ENCODE measurements at places on chromosomes 4 and X. TPM values are rescaled to one million over a fixed set of nuclear protein-coding genes. Genes with fewer than 3 reads are reported as not detected.

Gene THAP6
- polyA plus RNA-seq = 39.9 TPM

Gene BBS12
- 4.8 TPM for polyA plus RNA-seq

Gene MCF2
- 0.07 TPM for polyA plus RNA-seq

Gene CBR4
- polyA plus RNA-seq = 31.6 TPM

Gene GASK1B
- 15.4 TPM for polyA plus RNA-seq

Gene SLC30A9
- polyA plus RNA-seq = 99.7 TPM

Gene CT47A1
- polyA plus RNA-seq = not detected

Gene PLAC1
- 0.46 TPM for polyA plus RNA-seq

Gene DUX4
- not detected for polyA plus RNA-seq

Gene PRRG1
- 14.5 TPM for polyA plus RNA-seq

Gene ADGRL3
- polyA plus RNA-seq = 20.6 TPM

Gene VEGFC
- polyA plus RNA-seq = 35.6 TPM

DNA sequence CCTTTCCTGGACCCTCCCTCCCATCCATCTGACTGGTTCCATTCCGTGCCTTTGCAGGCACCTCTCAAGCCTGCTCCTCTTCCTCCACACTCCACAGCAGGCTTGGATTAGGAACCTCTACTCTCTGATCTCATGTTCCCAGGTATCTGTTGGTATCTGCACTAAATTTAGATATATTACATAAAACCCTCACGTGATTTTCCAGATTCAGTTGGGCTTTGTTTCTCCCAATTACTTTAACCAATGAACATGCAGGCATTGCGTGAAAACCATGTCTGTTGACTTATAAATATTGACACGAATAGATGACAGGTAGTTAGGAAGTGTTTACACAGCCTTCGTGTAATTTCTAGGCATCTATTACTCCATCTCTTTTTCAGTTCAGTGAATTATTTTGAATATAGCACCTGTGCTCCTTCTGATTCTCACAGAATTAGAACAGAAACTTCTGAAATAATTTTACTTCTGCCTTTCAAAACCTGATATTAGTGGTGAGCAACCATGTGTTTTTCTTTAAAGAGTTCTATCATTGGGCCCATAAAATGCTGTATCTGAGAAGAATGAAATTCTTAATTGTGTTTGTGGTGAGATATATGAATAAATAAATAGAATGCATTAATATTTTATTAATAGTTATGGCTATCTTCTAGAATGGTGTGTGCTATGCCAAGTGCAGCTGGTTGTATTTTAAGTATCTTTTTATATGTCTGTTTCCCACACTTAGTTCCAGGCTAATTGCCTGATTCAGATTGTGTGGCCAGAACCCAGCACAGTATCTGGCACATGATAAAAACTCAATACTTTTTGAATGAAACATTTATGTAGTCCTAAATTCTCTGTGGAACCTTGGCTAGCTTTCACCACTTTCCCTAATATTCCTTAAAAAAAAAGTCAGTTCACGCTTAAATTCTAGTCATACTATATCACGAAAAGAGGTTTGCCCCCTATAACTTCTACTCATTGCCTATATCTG, 304.8 kb downstream of the QDPR start:
- DNase-seq = no peak

DNA sequence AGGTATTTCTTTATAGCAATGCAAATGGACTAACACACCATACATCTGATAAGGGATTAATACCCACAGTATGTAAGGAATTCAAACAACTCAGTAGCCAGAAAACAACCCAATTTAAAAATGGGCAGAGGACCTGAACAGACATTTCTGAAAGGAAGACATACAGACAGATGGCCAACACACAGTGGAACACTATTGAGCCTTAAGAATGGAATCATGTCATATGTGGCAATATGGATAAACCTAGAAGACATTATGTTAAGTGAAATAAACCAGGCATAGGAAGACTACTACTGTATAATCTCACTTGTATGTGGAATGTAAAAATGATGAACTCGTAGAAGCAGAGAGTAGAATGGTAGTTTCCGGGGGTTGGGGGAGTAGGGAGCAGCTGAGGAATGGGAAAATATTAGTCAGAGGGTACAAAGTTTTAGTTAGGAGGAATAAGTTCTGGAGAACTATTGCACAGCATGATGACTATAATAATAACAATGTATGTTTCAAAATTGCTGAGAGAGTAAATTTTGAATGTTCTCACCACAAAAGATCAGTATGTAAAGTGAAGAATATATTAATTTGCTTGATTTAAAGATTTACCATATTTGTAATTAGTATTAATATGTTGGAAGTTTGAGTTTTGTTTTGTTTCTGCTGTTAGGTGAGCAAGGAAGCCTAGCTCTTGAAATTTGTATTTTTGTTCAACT, 25.2 kb downstream of the WDR44 start:
- DNase-seq = no peak

DNA sequence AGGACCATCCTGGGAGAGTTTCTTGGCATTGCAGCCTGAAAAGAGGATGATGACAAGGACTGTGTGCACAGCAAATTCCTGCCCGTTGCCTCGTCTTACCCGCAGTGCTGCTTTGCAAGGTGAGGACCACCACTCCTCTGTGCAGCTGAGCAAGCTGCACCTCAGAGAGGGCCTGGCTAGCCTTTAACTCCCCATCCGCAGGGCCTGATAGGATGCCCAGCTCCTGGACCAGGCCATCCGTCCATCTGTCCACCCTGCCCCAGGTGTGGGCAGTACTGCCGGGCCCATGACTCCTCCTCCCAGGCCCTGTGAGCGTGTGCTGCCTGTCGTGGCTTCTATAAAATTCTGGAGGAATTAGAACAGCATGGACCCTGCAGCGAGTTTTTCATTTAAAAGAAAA, 43.9 kb upstream of the PPP2R2C start:
- DNase-seq = no peak

GRCh38 chrX:155279873-155280272, 15.6 kb upstream of the RAB39B start:
- no peak for DNase-seq

DNA sequence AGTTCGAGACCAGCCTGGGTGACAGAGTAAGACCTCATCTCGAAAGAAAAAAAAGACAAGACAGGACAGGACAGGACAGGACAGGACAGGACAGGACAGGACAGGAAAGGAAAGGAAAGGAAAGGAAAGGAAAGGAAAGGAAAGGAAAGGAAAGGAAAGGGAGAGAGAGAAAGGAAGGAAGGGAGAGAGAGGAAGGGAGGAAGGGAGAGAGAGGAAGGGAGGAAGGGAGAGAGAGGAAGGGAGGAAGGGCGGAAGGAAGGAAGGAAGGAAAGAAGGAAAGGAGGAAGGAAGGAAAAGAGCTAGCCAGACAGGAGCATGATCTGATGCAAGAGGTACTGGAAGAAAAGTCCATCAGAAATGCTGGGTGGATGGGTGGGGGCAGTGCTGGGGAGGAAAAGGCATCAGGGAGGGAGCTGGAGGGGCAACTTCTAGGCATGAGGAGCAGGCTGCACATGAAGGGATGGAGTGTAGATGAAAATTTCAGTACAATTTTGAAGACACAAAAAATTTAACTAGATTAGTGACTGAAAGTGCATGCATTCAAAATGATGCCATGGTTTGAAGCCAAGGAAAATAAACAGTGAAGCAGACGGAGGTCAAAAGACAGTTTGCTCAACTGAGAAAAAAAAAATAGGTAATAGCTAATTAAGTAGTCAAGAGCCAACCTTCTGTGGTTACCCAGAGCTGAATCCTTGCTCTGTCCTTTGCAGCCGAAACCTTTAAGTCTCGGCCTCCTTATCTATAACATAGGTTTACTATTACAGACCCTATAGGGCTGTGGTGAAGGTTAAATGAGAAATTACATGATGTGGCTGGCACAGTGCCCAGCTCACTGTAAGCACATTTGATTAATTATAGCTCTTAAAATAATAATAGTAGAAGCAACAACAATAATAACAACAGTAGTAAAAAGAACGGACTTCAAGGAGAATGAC, 59.9 kb downstream of the ZNF827 start:
- no peak for DNase-seq

- DNase-seq = no peak
These were observed 105.7 kb upstream of the PRPS2 start for GRCh38 chrX:12685541-12685940.

DNA sequence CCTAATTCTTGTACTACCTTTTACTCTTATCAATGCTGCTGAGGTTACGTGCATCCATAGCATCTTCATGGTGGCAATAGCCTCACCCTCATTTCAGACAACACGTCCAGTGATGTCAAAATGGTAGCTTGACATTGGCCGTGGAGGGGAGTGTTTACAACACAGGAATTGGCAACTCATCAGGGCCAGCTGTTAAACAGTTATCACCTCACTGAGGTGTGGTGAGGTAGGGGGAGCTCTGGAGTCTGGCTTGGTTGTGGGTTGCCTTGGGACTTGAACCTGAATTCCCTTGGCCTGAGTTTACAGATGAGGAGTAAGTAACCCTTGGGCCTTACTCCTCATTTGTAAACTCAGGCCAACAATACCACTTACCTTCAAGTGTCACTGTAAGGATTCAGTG, 10.4 kb downstream of the SASH3 start:
- DNase-seq = no peak

- no peak for DNase-seq
These were observed 69.2 kb downstream of the BLTP1 start for GRCh38 chr4:122221322-122221721.

DNA sequence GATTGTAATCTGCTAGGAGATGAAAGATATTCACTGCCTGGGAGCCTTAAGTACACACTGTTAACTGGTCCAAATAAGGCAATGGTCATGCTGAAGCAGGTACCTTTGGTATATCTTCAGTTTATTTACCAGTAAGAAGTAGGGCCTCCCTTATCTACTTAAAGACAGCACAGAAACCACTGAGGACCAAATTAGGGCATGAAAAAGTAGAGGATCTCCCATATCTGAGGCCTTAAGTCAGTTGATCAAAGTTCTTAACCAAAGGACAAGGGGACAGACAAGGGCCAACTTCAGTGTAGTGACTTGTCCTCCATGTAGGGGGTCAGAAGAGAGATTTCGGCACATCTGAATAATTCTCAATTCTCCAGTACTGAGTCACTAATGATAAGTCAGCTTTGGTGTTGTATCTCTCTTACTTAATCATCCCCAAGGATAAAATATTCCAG, 59.1 kb downstream of the AMELX start:
- DNase-seq = no peak

- DNase-seq = no peak
These were observed 57.0 kb upstream of the PROM1 start for GRCh38 chr4:16140879-16141249.

DNA sequence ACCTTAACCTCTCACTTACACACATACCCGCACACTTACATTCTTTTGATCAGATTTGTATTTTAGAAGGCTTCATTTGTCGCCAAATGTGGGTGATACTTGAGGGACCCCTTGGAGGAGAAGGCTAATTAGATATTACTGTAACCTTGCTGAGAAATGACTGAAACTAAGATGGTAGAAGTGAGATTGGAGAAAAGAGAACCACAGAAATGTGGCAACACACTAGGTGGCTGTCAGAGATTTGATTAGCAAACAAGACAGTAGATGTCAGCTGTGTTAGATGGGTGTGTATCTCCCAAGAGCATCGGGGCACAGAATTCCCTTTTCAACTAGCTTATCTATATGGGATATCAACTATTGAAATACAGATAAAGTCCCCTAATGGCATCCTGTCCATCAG, 149.3 kb upstream of the FABP2 start:
- no peak for DNase-seq

GRCh38 chr4:76363556-76364290, 57.2 kb downstream of the STBD1 start:
- no peak for DNase-seq

DNA sequence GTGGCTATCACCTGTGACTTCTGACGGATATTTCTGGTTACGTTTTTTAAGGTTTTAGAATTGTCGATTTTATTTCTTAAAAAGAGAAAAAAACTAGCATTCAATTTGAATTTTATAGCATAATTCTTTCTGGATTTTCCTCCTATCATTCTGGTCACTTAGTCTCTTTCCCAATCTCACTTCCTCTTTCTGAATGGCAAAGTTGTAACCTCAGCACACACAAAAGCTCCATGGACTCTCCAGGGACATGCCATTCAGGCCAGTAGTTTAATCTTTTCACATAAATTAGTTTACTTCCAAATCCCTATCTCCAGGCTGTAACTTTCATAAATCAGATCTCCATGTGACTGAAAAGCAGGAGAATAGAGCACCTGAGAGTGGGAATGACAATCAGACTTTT, 110.7 kb downstream of the ARAP2 start:
- DNase-seq = no peak

DNA sequence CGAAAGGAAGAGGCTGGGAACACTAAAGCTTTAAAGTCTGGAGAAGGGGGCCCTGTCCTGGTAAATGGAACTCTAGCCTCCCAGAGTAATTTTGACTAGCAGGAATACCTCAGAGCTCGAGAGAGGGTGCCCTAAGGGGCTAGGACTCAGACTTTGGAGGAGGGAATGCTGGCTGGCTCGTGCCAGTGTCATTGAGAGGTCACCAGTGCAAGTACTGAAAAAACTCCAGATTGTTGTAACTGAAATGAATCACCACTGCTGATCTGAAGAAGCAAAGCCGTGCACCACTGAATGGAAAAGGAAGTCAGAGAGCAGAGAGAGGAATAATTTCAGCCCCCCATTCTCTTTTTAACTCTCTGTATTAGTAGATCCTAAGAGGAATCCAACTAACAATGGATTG, 690.2 kb downstream of the FAT4 start:
- DNase-seq = no peak

DNA sequence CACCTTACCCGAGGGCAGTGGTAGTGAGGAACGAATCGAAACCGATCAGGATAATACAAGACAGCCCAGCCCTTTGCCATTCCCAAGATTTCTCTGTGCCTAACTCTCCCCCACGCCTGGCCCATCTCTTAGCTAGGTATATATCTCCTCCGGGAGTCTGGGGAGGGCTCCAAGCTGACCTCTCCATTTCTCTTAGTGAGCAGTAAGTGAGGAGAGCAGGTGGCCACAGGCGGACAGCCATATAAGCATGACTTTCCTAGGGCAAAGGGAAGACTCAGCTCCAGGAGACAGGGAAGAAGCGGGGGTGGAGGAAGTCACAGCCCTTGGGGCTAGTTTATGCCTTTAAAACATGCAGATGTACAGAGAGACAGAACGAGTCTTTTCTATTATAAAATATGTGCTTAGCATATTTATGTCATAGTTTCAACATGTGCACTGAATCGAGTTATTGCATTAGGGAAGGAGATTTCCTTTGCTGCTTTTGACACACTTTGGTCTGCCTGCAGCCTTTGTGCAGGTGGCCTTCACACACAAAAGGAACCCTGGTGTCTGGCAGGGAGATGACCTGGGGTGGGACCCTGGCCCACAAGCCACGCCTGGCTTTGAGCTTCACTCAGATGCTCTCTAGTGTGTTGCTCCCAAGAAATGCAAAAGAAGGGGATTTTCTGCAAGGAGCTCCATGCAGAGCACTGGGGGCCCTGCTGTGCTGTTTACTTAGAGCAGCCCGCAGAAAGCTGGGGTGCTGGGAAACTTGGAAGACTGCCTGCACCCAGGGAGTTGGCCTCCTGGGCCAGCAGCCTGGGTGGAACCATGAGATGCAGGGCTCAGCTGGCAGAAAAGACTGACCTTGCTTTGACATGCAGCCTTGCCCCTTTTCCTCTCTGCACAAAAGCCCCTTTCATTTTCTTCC, 613.3 kb downstream of the BCOR start:
- DNase-seq = no peak

GRCh38 chr4:97747945-97748344, 395.3 kb downstream of the STPG2 start:
- DNase-seq = no peak

GRCh38 chr4:185965426-185966384, 103.3 kb upstream of the TLR3 start:
- no peak for DNase-seq
